ENCODE measurements at places on chromosomes 4 and X.

- no peak for DNase-seq
Measured at GRCh38 chrX:39957816-39958566, 139.8 kb downstream of the BCOR start.

GRCh38 chr4:73609706-73610105, 10.5 kb downstream of the RASSF6 start:
- no peak for DNase-seq

GRCh38 chr4:100591161-100591876, 73.5 kb upstream of the EMCN start:
- no peak for DNase-seq

DNA sequence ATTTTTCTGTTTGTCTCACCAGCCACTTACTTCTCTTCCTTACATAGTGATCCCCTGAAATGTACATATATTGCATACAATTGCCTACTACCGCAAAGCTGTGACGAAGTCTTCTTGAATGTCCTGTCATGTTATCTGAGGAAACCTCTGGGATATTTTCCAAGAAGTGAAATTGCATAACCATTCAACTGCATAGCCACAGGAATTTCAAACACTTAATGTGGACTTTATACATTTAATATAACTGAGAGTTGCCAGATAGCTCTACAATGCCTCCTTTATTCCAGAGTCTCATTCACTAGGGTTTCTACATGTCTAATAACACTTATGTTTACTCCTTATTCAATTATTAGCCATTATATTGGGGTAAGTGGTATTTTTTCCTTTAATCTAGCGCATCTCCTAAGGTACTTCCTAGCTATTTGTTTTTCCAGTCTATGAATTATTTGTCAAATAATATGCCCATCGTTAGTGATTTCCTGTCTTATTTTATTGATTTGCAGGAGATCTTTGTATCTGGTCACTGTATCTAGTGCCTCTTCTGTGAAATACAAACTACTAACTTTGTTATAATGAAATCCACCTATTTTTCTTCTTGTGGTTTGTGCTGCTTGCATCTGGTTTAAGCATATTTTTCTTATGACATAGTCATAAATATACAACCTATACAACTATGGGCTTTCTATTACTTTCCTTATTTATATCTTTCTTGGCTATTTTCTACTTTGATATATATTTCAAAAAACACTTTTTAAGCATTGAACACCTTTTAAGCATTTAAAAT, 69.2 kb upstream of the GRID2 start:
- no peak for DNase-seq

- no peak for DNase-seq
Measured at GRCh38 chr4:2412534-2412884, 5.9 kb downstream of the ZFYVE28 start.

- DNase-seq: peak; percentile 10
Measured at GRCh38 chrX:41621222-41621723, 67.5 kb upstream of the GPR34 start.

- DNase-seq: no peak
Measured at GRCh38 chr4:108620933-108621905, 843 bp downstream of the RPL34 start.

GRCh38 chrX:120308959-120309872, 2.0 kb downstream of the TMEM255A start:
- peak; percentile 82 for DNase-seq

DNA sequence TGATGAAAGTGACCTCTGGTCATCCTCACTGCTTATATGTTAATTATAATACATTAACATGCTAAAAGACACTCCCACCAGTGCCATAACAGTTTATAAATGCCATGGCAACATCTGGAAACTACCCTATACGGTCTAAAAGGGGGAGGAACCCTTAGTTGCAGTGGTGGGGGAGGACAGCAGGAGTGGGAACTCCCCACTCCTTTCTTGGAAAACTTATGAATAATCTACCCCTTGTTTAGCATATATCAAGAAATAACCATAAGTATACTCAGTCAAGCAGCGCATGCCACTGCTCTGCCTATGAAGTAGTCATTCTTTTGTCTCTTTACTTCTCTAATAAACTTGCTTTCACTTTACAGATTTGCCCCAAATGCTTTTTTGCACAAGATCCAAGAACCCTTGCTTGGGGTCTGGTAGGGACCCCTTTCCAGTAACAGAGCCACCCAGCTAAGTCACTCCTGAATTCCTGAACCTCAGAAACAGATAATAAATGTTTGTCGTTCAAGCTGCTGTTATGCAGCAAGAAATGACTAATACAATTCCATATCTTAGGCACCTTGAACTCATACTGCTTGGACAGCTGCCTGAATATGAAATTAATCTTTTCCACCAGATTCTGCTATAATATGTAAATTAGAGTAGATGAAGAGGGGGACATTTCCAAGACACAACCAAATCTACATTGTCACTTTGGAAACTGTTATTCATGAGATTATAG, 14.4 kb upstream of the REPS2 start:
- DNase-seq: no peak

DNA sequence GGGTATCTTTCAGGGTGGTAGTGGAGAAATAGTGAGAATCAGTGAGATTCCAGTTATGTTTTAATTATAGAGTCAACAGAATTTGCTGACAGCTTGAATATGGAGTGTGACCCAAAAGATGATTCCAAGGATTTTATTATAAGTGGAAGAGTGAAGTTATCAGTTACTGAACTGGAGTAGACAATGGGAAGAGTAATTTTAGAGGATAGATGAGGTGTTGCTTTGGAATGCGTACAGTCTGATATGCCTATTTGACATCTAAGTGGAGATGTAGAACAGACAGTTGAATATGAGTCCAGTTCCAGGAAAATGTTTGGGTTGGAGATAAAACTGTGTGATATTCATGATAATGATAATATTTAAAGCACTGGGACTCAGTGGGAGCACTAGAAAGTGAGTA, 174.2 kb downstream of the MAPK10 start:
- DNase-seq: no peak

DNA sequence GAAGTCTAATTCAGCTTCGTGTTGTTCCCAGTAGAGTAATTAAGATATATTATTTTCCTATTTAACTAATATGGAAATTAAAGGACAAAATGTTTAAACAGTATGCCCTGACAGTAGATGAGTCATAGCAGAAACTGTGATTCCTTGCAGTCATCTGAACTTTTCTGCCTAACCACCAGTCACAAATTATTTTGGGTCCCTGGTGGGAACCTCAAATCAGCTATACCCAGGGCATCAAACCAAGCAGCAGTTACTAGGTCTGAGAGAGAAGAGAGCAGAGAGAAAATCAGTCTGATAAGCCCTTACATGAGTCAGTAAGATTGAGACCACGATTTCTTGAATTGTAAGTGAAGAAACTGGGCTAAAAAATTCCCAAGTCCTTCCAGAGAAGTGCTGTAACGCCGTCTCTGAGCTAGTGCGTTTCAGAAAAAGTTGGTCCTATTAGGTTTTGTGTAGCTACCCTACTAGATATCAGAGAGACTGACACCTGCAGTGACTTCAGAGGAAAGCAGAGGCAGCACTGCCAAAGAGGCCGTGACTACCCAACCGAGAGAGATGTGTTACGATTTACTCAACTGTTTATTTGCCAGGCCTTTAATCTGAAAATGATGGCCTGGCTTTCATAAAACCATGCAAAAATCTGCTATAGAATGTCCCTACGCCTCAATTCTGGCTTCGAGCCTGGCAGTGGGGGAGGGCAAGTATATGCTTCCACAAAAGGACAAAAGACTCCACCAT, 21.7 kb upstream of the GPM6A start:
- peak; percentile 34 for DNase-seq

DNA sequence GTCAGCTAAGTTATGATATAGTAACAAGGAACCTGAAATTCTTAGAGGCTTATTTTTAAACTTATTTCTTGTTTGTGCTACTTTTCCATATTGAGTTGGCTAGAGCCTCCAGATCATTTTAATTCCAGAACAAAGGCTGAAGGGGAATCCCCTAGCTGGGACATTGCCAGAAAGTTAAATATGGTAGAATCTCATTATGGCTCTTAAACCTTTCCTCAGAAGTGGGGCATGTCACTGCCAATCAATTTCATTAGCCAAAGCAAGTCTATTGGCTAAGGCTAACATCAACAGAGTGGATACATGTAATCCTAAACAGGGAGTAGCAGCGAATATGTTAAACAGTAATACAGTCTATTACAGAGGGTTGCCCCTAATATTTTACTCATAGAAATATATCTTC, 47.0 kb downstream of the FTHL17 start:
- DNase-seq: no peak

DNA sequence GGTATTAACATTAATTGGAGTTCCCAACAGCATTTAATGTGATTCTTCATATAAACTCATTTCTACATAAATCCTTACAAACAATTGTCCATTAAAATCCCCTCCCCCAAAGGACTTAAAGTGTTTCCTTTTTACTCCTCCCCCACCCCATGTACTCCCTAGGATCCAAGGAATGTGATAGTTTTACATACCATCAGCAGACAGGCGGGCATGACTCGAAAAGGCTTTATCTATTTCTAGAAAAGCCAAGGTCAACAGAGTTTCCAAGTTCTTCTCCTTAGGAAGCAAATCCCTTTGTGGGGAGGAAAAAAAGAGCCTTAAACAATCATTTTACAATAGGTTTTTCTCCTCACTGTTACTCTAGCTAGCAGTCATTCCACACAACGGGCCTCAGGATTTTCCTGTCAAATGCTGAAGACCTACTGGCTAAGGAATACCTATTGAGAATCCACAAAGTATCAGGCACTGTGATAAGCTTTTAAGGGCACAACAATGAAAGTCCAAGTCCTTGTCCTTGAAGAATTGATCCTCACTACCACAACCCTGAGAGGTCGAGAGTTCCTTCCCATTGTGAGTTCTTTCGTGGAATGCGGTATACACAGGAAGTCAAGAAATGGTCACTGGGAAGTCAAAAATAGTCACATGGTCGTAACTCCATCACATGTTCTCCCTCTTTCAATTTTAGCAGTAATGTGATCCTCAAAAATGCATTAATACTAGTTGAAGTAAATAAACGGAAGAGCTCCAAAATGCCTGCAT, 7.2 kb downstream of the PPM1K start:
- DNase-seq: no peak

DNA sequence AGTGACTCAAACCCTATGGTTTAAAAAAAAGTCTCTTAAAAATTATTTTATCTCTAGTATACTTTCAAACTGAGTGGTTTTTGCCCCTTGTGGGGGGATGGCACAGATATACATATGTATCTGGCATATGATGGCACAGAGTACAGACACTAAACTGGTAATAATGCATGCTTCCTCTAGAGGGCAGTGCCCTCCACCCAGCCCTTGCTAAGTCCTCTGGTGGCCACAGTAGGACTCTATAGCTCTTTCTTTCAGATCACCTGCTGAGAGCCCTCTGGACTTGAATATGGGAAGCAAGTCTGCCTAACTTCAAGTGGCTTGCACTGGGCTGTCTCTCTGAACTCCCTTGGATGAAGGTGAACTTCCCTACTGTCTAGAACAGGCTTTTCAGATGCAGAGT, 66.3 kb downstream of the TSPAN7 start:
- DNase-seq: peak; percentile 50

Measured in neural progenitor cell (in vitro differentiated cells).